ENCODE measurements at places on chromosomes 6 and 20.

DNA sequence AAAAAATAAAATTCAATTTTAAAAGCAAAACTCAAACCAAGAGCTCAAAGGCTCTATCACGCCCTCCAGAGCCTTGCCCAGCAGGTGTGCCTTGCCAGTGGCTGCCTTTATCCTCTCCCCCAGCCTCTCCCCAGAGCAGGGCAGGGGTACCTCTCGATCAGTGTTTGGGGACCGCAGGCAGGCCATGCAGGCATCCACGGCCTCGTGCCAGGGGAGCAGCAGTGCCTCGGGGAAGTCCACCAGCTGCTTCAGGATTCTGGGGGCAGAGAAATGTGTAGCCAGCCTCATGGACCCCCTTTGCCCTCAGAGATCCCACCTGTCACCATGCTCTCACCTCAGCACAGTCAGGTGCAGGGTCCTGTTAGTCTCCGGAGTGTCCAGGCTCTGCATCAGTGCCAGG, 5.7 kb downstream of the CUL7 start:
- H3K4me1 ChIP-seq = peaks cover 7% of the 10 kb centered on the region
- H3K27me3 ChIP-seq = no peaks in the 10 kb centered on the region
- no peaks in the 10 kb centered on the region for H3K36me3 ChIP-seq
- H3K4me3 ChIP-seq = no peak overlapping the region
- no peak for DNase-seq

DNA sequence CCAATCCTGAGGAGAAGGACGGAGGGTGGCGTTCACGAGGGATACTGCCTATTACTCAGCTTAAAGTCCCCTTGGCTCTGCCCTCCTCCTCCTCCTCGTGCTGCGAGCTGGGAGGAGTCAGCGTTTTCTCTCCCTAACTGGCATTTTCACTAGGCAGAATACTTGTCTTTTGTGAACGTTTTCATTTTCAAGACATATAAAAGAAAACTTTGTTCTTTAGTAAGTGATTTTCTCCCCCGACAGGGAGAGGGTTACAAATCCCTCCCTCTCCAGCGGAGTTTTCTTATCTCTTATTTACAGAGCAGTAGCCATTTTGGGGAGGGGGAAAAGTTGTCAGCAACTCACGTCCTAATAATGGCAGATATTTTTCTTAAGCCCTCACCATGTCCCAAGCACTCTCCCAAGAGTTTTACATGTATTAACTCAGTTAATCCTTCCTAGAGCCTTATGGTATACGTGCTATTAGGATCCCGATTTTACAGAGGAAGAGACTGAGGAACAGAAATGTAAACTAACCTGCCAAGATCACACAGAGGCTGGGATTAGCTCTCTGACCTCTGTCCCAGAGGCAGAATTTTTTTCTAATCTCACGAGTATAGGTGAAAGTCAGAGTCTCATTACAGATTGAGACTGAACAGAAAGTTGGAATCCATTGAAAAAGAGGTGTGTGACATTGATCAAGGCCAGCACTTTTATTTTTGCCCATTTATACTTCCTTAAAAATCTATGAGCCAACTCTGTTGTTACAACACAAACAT, 30.0 kb upstream of the ZNF217 start:
- peak overlapping the region; percentile 83 for H3K27ac ChIP-seq
- peak; percentile 63 for DNase-seq
- H3K4me1 ChIP-seq = peaks cover 15% of the 10 kb centered on the region
- peak overlapping the region; percentile 44 for H3K4me3 ChIP-seq
- no peaks in the 10 kb centered on the region for H3K36me3 ChIP-seq

GRCh38 chr20:8133851-8134451, 1.9 kb downstream of the PLCB1 start:
- no peaks in the 10 kb centered on the region for H3K4me1 ChIP-seq
- H3K27ac ChIP-seq = peak overlapping the region; percentile 82
- no peaks in the 10 kb centered on the region for H3K36me3 ChIP-seq
- H3K4me3 ChIP-seq = peak overlapping the region; percentile 90
- no peak for DNase-seq
- H3K27me3 ChIP-seq = no peaks in the 10 kb centered on the region

GRCh38 chr20:3994125-3994524, 21.2 kb downstream of the RNF24 start:
- no peaks in the 10 kb centered on the region for H3K4me1 ChIP-seq
- H3K27me3 ChIP-seq = no peaks in the 10 kb centered on the region
- no peak overlapping the region for H3K27ac ChIP-seq
- H3K4me3 ChIP-seq = no peak overlapping the region
- no peak for DNase-seq

DNA sequence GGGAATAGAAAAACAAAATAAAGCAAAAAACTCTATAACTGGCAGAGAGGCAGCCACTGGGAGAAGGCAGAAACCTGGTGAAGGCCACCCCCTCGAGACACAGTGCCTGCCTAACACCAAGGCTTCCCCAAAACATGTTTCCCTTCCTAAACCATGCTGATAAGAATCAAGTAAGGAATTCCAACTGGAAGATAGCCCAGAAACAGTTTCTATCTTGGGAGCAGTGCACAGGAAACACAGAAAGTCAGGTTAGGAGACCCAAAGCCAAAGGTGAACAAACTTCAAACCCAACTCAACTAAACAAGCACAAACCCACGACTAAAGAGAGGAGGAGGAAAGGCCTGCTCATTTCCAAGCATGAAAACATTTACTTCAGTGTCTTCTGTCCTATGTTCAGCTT, 433.7 kb upstream of the RGS17 start:
- H3K4me1 ChIP-seq = no peaks in the 10 kb centered on the region
- no peak overlapping the region for H3K4me3 ChIP-seq
- no peaks in the 10 kb centered on the region for H3K27me3 ChIP-seq
- no peak overlapping the region for H3K27ac ChIP-seq
- DNase-seq = no peak

DNA sequence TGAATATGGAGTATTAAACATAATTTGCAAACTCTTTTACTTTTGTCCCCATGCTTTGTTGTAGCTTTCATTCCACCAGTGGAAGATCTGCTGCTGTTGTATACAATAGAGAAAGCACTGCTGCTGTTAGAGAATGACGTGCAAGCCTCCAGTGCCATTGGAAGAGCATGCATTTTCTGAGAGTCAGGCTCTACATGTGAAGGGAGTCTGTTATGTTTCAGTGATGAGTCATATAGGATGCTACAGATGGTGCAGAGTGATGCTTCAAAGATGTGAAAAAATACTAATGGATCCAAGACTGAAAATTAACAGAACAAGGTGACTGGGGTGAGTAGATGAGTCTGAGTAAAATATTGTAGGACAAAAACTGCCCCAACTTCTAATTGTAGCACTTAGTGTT, 22.4 kb upstream of the BACH2 start:
- H3K36me3 ChIP-seq = no peaks in the 10 kb centered on the region
- no peaks in the 10 kb centered on the region for H3K4me1 ChIP-seq
- H3K27ac ChIP-seq = no peak overlapping the region
- DNase-seq = no peak
- no peaks in the 10 kb centered on the region for H3K27me3 ChIP-seq

DNA sequence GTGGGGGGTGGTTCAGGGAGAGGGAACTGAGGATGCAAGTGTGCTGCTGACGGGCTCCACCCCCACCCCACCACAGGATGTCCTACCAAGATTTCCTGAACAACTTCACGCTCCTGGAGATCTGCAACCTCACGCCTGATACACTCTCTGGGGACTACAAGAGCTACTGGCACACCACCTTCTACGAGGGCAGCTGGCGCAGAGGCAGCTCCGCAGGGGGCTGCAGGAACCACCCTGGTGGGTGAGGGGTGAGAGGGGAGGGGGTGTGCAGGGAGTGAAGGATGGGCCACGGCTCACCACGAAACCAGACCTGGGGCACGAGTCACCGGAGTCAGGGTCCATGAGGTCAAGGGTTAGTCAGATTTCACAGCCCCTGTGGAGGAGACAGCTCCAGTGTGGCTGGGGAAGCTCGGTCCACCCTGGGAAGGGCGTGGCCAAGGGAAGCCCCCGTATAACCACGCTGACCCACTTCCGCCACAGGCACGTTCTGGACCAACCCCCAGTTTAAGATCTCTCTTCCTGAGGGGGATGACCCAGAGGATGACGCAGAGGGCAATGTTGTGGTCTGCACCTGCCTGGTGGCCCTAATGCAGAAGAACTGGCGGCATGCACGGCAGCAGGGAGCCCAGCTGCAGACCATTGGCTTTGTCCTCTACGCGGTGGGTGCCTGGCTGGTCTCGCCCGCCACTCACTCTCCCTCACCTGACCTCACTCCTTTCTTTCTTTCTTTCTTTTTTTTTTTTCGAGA, 18.3 kb downstream of the CAPN11 start:
- H3K36me3 ChIP-seq = no peaks in the 10 kb centered on the region
- no peaks in the 10 kb centered on the region for H3K27me3 ChIP-seq
- H3K27ac ChIP-seq = peak overlapping the region; percentile 21
- no peak for DNase-seq

DNA sequence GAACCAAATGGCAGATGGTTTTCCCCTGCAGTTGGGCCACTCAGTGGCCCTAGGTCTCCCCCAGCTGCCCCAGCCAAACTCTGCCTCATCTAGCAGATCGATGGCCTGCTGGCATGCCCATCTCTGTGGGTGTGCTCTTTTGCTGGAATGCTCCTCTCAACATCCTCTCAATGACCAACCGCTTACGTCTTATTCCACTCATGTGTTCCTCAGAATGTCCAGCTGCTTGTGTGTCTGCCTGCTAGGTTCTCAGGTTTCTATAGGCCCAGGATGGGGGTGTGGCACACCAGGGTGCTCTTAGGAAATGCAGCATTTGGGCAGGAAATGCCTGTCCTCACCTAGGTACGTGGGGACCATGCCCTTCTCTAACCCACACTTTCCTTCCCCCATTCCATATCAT, 509.9 kb upstream of the SYNCRIP start:
- H3K27me3 ChIP-seq = no peaks in the 10 kb centered on the region
- H3K36me3 ChIP-seq = no peaks in the 10 kb centered on the region
- no peak overlapping the region for H3K27ac ChIP-seq
- no peak for DNase-seq
- no peak overlapping the region for H3K4me3 ChIP-seq
- H3K4me1 ChIP-seq = no peaks in the 10 kb centered on the region

DNA sequence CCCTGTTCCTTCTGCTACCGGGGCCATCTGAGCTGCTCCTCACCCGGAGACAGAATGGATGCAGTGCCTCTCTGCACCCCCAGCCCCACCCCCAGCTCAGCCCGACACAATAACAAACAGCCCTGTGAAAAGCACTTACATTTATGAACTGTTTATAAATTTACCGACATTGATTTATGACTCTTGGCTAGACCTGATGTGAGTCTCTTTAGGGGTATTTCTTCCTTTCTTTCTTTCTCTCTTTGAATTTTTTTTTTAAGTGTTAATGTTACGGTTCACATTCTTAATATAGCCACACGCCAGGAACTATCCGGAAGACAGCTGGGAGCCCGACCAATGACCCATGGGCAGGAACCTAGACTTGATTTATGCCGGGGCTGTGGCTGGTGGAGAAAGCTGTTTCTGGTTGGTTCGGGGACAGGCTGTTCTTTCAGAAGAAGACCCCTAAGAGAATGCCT, 266.3 kb downstream of the CDC5L start:
- H3K36me3 ChIP-seq = no peaks in the 10 kb centered on the region
- H3K4me1 ChIP-seq = no peaks in the 10 kb centered on the region
- no peak for DNase-seq
- no peak overlapping the region for H3K27ac ChIP-seq
- no peaks in the 10 kb centered on the region for H3K27me3 ChIP-seq

- no peaks in the 10 kb centered on the region for H3K36me3 ChIP-seq
- H3K4me1 ChIP-seq = no peaks in the 10 kb centered on the region
- DNase-seq = no peak
- no peaks in the 10 kb centered on the region for H3K27me3 ChIP-seq
- no peak overlapping the region for H3K4me3 ChIP-seq
These were observed 26.0 kb upstream of the CLVS2 start for GRCh38 chr6:122969999-122970533.

GRCh38 chr20:35465976-35466375, 10.6 kb downstream of the CEP250 start:
- no peaks in the 10 kb centered on the region for H3K4me1 ChIP-seq
- no peak overlapping the region for H3K4me3 ChIP-seq
- no peak for DNase-seq
- H3K27me3 ChIP-seq = no peaks in the 10 kb centered on the region
- H3K36me3 ChIP-seq = no peaks in the 10 kb centered on the region
- no peak overlapping the region for H3K27ac ChIP-seq

- DNase-seq = no peak
- no peaks in the 10 kb centered on the region for H3K4me1 ChIP-seq
- H3K36me3 ChIP-seq = no peaks in the 10 kb centered on the region
These were observed 30.6 kb downstream of the RBM24 start for GRCh38 chr6:17311595-17312311.

- H3K4me3 ChIP-seq = no peak overlapping the region
- H3K4me1 ChIP-seq = no peaks in the 10 kb centered on the region
- no peaks in the 10 kb centered on the region for H3K27me3 ChIP-seq
- no peak for DNase-seq
- no peaks in the 10 kb centered on the region for H3K36me3 ChIP-seq
These were observed 138.7 kb upstream of the SASH1 start for GRCh38 chr6:148203970-148204369.

- no peak overlapping the region for H3K27ac ChIP-seq
- H3K4me1 ChIP-seq = no peaks in the 10 kb centered on the region
- no peak for DNase-seq
- H3K27me3 ChIP-seq = no peaks in the 10 kb centered on the region
These were observed 182.7 kb downstream of the TBX18 start for GRCh38 chr6:84581494-84582259.

DNA sequence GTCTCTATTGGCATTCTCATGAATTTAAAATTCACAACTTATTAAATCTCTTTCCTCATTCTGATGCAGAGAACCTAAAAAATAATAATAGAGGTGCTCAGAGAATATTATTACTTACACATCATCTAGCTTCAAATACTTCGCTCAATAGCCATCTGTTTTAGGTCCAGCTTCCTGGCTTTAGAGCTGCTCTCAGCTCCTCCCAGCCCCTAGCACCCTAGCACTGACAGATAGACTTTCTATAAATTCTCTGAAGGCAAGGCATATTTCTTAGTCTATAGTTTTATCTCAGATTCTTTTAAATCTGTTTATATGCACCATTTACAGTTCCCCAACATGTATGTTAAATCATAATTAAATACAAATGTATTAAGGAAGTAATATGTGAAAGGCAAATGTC, 281.3 kb downstream of the PTPRK start:
- DNase-seq = no peak
- H3K4me3 ChIP-seq = no peak overlapping the region
- no peaks in the 10 kb centered on the region for H3K27me3 ChIP-seq
- H3K27ac ChIP-seq = no peak overlapping the region
- H3K36me3 ChIP-seq = no peaks in the 10 kb centered on the region

Data from breast epithelium (tissue), 4 donors.